Stimulated activated CD4-positive, alpha-beta T cell treated with anti-CD3 and anti-CD28 coated beads, Interleukin-12 subunit alpha, Interleukin-12 subunit beta, amount 100 ng/mL, for 48 hours (primary cell): ENCODE measurements at places on chromosomes 12 and 14.
A peak's percentile ranks its signal among the peaks of the same experiment; 100 is the strongest.

GRCh38 chr14:26917086-26917485, 319.3 kb upstream of the NOVA1 start:
- no peak for DNase-seq

DNA sequence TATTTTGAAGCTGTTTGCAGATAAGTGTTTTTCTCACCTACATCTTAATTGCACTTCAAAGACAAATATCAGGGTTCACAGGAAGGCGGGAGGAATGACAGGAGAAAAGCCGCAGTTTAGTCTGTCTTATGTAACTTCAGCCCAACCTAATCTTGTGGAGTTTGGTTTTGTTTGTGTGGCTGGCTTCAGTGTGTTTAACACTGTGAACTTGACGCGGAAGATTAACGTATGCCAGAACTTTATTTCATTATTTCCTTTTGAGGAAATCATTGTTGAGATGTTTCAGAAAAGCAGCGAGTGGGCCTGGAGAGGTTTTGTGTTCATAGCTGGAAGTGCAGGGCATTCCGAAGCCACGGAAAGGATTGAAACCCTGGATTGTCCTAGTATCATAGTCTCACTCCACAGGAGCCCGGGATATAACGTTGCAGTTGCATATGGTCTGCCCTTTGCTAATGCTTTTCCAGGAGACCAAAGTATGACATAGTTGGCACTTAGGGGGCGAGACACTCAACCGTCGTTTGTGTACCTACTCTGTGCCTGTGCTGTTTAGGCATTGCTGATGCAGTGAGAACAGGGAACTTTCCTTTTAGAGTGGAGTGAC, 2.0 kb downstream of the PELI2 start:
- no peak for DNase-seq

- DNase-seq, result peak; percentile 84
Measured at GRCh38 chr12:122860040-122860853, 25.0 kb downstream of the HIP1R start.

DNA sequence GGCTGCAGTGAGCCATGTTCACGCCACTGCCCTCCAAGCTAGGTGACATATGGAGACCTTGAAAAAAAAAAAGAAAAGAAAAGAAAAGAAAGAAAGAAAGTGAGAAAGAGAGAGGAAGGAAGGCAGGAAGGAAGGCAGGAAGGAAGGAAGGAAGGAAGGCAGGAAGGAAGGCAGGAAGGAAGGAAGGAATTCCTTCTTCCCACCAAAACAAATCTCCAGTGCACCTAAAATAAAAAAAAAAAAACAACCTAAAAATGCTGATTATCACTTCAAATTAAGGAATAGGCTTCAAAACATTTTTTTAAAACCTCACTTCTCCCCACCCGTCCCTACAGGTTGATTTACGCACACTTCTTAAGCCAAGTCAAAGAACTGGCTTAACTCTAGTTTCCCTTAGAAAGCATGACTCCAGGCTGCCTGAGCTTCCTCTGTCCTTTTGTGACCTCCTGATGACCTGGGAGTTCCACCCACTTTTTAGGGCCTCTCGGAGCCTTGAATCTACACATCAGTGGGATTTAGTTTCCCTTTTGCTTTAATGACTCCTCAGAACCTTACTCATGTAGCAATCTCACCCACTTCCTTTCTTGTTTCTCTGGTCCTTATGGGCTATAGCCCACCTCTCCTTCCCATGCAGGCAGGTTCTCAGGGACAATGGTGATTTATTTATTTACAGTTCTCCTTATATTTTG, 18.6 kb downstream of the DUSP6 start:
- no peak for DNase-seq

DNA sequence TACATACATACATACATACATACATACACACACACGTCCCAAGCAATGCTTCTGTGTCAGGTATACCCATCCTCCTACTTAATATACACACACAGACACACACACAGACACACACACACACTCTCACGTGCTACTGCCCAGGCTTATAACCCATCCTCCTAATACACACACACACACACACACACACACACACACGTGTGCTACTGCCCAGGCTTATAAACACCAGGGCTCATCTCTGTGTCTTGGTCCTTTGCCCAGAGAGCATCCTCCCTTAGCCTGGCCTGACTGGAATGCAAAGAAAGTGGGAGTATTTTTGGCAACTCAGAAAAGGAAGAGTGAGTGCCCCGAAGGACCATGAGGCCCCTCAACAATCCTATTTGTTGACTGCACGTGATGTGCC, 129.0 kb downstream of the RBM19 start:
- no peak for DNase-seq

- no peak for DNase-seq
Measured at GRCh38 chr12:115835445-115835844, 442.0 kb downstream of the MED13L start.

GRCh38 chr12:20211541-20211940, 156.8 kb upstream of the PDE3A start:
- DNase-seq, result no peak
